ENCODE measurements at places on chromosomes 6 and 20. TPM values are rescaled to one million over a fixed set of nuclear protein-coding genes. Genes with fewer than 3 reads are reported as not detected.

HACE1 gene
- total RNA-seq: 12.4 TPM

PRSS35 gene
- total RNA-seq: not detected

POPDC3 gene
- 14.8 TPM for total RNA-seq

SNAI1 gene
- 2.2 TPM for total RNA-seq

TMEM244 gene
- total RNA-seq: not detected

DPPA5 gene
- not detected for total RNA-seq

DNA sequence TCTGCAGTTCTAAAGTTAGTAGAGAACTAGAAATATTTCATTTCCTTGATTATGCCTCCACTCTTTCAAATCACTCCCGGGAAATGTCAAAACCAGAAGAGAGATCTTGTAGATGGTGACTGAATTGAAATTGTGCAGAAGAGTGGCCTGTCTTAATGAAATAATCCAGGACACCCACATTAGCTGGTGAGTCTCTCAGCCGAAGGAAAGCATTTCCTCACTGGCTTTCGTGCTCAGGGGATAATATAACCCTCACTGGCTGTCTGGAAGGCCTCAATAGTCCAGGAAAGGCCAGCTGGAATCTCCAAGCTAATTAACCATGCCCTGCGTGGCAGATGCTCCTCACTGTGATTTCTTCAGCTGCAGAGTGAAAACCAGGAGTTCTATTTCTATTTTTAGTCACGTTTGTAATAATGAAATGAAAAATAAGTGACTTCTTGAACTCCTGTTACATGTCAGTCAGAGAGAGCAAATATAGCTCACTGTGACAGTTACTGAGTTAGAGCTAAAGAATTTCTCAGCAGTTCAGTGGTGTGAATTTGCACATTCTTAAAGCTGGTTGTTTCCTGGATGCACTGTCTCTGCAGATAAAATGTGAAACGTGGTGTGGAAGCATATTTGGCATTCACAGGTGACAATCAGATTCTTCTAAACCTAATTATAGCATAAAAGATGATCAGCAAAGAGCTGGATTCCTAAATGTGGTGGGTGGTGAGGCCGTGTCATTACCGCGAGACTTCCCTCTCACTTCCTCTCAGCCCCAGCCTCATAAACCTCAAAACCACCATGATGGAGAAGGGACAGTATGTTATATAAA, 211.7 kb downstream of the LMBRD1 start:
- DNase-seq: no peak

DNA sequence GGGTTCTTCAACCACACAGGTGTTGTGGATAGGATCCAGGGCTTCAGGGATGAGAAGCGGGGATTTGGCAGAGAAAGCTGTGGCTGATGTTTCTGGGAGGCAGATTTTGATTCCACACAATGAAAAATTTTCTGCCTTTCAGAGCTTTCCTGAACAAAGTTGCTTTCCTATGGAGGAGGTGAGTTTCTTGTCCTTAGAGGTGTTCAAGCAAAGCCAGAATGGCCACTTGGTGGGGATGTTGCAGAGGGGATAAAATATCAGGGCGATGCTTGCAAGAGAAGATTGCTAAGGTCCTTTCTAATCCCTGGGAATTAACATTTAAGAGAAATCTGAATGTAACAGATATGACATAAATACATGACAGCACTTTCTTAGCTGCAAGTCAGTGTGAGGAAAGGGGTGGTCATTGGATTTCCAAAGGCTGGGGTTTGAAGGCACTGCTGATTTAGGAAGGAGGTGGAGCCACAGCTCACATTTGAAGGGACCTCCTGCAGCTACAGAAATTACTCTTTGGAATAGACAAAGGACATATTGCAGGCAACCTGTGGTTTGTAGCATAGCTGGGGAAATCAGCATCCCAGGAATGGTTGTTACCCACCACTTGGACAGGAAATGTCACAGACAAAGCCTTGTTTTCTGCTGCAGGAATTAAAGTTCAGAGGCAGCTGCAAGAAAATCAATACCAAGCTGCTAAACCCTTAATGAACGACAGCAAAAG, 271.1 kb upstream of the CHD6 start:
- no peak for DNase-seq

- DNase-seq: no peak
Observed at GRCh38 chr6:38234934-38235682, 404.6 kb downstream of the BTBD9 start.

GRCh38 chr6:150689900-150690590, 90.4 kb downstream of the PLEKHG1 start:
- no peak for DNase-seq

GRCh38 chr20:3697588-3698305, 14.7 kb downstream of the SIGLEC1 start:
- DNase-seq: no peak

DNA sequence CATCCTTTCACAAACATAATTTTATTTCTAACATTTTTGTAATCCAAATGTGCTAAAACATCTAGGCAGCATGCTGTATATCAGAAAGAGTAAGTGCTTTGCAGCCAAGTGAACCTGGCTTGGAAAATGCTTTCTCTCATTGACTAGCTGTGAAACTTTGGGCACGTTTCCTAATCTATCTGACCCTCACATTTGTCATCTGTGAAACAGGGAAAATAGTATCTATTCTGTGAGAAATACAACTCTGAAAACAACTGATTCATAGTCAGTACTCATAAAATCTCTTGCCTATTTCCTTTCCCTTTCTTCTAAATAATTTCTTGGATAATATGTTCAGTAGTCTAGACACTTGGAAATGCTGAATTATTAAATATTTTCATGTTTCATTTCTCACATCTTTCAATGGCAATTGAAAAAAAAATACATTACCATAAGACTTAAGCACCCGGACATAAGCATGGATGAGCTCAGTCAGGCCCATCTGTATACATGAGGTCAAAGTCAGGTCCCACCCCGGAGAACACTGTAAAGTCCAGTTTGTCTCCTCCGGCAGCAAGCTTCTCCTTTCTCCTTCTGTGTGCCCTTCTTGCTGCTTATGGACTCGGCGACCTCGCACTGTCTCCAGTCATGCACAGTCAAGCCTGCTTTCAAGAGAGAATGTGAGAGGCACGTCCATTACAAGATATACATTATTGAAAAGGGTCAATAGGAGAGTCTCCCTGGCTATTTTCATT, 455.0 kb upstream of the SOX4 start:
- no peak for DNase-seq

DNA sequence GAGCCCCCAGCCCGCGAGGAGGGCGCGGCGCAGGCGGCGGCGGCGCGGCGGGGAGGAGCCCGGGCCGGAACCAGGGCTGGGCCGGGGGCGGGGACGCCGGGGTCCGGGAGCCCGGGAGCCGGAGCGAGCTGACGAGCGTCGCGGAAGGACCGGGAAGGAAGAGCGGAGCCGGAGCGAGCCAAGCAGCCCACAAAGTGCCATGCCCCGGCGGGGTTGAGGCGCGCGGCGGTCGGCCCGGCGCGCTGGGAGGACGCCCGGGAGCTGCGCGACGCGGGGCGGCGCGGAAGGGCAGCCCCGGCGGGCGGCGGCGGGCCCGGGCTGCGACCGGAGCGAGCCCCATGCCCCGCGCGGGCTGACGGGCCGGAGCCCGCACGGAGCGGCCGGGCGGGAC, 289 bp downstream of the FOXP4 start:
- no peak for DNase-seq

DNA sequence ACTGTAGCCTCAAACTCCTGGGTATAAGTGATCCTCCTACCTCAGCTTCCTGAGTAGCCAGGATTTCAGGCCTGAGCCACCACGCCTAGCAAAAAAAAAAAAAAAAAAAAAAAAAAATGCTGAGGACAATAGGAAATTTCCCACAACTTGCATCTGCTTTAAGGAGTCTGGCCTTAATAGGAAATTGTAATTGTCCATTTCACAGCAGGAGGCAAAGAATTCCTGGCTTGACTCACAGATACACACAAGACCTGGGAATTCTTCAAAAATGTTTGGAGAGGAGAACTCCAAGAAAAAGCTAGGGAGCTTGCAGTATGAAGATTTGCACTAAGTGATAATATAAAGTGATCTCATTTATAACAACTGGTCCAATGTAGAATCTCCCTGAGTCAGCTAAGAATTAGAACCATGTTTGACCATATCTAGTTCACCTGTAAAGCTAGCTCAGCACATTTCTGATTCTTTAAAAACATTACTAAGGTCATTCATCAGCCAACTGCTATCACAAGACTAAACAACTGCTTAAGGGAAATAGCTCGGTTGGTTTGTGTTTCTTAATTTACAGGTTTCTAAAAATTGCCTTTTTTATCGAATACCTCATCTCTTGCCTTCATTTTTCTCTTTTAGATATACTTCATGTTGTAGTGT, 80.2 kb upstream of the SLC2A12 start:
- no peak for DNase-seq

DNA sequence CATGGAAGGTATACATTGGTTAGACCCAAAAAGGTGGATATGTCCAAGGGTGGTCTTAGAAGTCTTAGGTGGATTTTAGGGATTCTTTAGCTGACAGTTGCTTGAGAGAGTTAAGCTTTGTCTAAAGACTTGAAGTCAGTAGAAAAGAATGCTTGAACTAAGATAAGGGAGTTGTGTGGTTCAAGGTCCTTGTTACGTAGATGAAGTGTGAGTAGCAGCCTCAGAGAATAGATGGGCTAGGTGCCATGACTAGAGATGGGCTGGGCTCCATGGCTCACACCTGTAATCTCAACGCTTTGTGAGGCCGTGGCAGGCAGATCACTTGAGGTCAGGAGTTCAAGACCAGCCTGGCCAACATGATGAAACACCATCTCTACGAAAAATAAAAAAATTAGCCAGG, 1.7 kb downstream of the SHLD1 start:
- DNase-seq: no peak

DNA sequence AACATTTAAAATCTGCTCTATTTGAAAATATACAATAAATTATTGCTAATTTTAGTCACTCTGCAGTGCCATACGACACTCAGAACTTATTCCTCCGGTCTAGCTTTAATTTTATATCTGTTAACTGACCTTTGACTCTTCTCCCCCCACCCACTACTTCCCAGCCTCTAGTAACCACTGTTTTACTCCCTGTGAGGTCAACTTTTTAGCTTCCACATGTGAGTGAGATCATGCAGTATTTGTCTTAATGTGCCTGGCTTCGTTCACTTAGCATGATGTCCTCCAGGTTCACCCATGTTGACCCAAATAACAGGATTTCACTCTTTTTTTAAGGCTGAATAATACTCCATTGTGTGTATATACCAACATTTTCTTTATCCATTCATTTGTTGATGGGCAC, 80.8 kb downstream of the RPP40 start:
- DNase-seq: no peak

DNA sequence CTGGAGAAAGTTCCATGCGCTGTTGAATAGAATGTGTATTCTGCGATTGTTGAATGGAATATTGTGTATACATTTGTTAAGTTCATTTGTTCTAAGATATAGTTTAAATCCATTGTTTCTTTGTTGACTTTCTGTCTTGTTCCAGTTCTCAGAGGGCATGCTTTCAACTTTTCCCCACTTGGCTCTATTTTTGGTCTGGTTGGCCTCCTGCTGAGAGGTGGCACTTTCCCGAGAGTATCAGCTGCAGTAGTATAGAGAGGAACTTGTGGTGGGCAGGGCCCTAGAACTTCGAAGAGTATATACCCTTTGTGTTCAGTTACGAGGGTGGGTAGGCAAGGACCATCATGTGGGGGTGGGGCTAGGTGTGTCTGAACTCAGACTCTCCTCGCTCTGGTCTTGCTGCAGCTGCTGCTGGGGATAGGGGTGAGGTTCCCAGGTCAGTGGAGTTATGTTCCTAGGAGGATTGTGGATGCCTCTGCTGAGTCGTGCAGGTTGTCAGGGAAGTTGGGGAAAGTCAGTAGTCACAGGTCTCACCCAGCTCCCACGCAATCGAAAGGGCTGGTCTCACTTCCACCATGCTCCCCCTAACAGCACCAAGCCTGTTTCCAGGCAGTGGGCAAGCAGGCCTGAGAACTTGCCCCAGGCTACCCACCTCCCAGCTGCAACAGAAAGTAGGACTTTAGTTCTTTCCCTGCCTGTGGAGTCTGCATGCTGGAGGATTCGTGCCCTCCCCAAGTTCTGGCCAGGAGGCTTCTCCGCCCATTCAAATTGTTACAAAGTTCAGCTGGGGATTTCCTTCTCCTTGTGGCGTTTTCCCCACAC, 118.9 kb upstream of the SSTR4 start:
- no peak for DNase-seq

DNA sequence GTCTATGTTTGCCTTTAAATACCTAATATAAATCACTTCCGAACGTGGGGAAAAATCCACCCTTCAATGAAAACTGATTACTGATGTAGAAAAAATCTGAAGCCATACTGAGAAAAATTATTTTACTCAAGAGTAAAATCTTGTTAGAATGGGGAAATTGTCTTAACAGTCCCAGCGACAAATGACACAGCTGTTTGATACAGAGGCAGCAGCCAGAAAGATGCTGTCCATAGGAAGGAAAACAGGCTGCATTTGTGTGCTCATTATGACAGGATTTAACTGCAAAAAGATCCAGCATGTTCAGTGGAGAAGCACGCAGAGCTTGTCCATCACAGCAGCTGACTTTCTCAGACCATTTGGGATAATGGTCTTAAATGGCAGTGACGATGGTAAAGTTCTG, 443.0 kb downstream of the TFAP2B start:
- no peak for DNase-seq

- no peak for DNase-seq
Observed at GRCh38 chr20:647479-648019, 5.5 kb downstream of the SRXN1 start.
